ENCODE measurements at places on chromosomes 1 and 21.

DNA sequence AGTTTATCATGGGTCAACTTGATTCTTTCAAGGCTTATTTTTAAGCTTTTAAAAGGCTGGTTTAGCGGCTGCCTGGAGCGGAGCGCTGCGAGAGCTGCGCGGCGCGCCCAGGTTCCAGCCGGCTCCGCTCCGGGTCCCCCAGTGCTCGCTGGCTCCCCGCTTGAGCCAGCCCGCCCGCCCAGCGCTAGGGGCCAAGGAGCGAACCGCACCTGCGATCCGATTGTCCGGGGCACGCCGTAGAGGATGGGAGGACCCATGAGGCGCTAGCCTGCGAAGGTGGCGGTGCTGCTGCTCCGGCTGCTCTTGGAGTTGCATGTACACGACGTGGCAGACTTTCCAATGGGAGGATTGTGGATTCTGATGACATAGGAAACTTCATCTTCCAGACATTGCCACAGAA is 9.9 kb upstream of the CFHR4 start:
- no peaks in the 10 kb centered on the region for H3K36me3 ChIP-seq
- peaks cover 2% of the 10 kb centered on the region for H3K27me3 ChIP-seq
- no peak overlapping the region for H3K4me3 ChIP-seq

GRCh38 chr1:204241050-204241449 is 27.3 kb upstream of the GOLT1A start:
- H3K27ac ChIP-seq = no peak overlapping the region
- no peak overlapping the region for H3K4me3 ChIP-seq
- no peak for DNase-seq
- peaks cover 11% of the 10 kb centered on the region for H3K27me3 ChIP-seq
- no peaks in the 10 kb centered on the region for H3K36me3 ChIP-seq
- H3K4me1 ChIP-seq = no peaks in the 10 kb centered on the region

DNA sequence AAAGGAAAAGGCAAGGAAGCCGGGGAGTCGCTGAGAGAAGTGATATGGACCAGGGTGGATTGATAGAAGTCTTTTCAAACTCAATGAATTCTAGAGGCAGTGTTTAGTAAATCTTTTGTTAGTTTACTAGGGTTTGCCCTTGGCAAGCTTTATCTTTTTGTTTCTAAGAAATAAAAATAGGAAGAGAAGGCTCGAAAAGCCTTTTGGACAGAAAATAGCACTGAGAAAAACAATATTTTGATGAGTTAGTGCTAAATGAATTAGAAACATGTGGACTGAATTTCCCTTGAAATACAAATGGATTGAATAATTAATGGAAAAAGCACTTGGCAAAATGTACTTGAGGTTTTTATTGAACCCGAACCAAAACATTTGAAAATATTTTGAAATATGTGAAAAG is 121.8 kb upstream of the SPAG17 start:
- H3K4me3 ChIP-seq = no peak overlapping the region
- H3K27ac ChIP-seq = no peak overlapping the region
- H3K27me3 ChIP-seq = no peaks in the 10 kb centered on the region
- H3K4me1 ChIP-seq = no peaks in the 10 kb centered on the region
- H3K36me3 ChIP-seq = no peaks in the 10 kb centered on the region

GRCh38 chr1:217133092-217133491 is 409.9 kb upstream of the ESRRG start:
- no peak overlapping the region for H3K4me3 ChIP-seq
- no peaks in the 10 kb centered on the region for H3K36me3 ChIP-seq
- H3K27ac ChIP-seq = no peak overlapping the region

GRCh38 chr1:2443277-2444137 is 31.1 kb upstream of the PEX10 start:
- DNase-seq = no peak
- H3K4me3 ChIP-seq = no peak overlapping the region
- H3K27me3 ChIP-seq = peaks cover 38% of the 10 kb centered on the region
- no peak overlapping the region for H3K27ac ChIP-seq
- no peaks in the 10 kb centered on the region for H3K36me3 ChIP-seq

DNA sequence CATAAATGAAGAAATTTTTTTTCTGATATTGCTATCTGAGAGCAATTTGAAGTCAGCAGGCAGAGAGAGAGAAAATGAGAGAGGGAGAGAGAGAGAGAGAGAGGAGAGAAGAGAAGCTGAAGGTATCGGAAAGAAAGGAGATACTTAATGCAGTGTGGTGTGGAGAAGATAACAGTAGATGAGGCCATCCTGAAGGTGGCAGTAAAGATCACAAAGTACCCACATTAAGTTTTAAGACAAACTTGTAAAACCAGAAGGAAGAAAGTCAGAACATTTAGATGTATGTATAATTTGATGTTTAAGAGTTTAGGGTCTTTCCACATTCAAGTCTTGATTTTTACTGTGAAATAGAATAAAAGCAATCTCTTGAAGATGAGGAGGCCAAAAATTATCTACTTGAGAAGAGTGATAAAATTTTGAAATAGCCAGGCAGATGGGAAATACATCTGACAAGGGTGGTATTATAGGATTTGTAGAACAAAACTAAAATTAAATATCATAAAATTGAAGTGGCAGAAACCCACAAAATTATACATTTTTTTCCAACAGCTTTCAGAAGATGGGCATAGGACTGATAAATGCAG is 1753.4 kb downstream of the MRPL39 start:
- no peak overlapping the region for H3K27ac ChIP-seq
- H3K36me3 ChIP-seq = no peaks in the 10 kb centered on the region
- H3K27me3 ChIP-seq = no peaks in the 10 kb centered on the region
- H3K4me1 ChIP-seq = peaks cover 5% of the 10 kb centered on the region
- no peak for DNase-seq

Data from T-cell (primary cell).